ENCODE measurements at places on chromosomes 5 and 9. TPM values are rescaled to one million over a fixed set of nuclear protein-coding genes. Genes with fewer than 3 reads are reported as not detected.

GRCh38 chr9:83449983-83450382 lies 88.2 kb downstream of the FRMD3 start:
- DNase-seq: no peak

The ITGA2 gene
- 2.0 TPM for total RNA-seq

The KIF20A gene
- total RNA-seq: 78.9 TPM

- DNase-seq: no peak
Measured at GRCh38 chr5:159453209-159453608, 122.9 kb upstream of the IL12B start.

The PCDHA4 gene
- total RNA-seq: not detected

- DNase-seq: no peak
Measured at GRCh38 chr5:38433160-38433861, 123.1 kb downstream of the LIFR start.

- DNase-seq: no peak
Measured at GRCh38 chr9:94068257-94068656, 16.0 kb upstream of the PTPDC1 start.

The LHX6 gene
- 0.10 TPM for total RNA-seq

DNA sequence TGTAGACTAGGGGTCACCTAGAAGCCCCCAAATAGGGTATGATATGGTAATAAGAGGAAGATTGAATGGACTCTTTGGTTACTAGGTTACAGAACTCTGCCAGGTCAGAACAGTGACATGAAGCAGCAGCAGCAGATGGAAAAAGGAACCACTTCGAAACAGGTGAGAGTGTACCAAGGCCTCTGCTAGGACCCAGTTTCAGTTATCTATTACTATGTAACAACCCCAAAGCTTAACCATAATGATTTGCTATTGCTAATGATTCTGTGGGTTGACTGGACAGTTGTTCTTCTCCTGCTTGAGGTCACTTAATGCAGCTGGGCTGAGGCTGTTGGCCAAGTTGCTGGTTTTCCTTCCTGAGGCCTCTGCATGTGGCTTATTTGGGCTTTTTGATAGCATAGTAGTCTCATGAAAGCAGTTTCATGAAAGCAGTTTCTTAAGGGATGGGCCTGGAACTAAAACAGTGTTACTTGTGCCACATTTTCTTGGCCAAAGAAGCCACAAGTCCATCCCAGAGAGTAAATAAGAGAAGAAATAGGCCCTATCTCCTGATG lies 17.6 kb downstream of the C9orf43 start:
- no peak for DNase-seq

GRCh38 chr9:36136272-36136893 lies at the start of gene GLIPR2:
GLIPR2 (plus strand) TSS chr9:36136733; CDS start chr9:36136779, 46 bp downstream.
- DNase-seq: peak; percentile 80

DNA sequence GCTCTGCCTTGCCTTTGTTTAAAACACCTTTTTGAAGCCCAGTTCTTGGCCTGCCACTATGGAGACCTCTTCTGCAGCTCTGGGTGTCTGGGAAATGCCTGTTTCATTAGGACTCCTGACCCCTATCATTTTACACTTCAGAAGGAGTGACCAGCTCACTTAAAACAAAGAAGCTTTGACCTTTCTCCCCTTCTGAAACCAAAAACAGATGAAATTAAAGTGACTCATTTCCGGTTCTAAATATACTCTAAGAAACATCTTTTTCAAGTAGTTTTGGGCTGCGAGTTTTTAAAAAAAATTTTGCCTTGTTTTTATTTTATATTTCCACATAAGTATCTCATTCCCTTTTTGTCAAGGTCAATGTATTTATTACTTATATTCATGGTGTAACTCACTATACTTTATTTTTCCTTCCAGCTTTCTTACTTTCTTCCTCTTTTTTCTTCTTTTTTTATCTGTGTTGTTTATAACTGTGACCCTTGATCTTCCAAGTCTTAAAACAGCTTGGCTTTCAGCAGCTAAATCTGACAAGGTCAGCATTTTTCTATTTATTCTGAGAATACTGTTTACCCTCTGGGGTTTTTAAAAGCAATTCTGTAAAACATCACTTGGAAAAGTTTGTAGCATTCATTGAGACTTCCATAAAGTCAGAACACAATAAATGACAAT lies 672.9 kb downstream of the NR2F1-AS1 start:
- DNase-seq: no peak

DNA sequence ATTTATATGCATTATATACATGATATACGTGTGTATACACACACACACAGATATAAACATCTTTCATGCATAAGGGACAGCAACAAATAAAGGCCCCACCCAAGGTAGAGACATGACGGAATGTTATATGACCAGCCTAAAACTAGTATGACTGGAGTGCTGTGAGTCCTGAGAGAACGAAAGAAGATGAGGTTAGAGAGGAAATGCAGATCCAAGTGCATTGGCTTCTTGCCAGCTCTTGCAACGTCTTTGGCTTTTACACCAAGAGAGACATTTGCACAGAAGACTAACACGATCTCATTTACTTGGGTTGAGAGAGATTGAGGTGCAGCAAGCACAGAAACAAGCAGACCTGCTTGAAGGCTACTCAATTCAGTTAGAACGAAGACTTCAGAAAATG lies 23.0 kb downstream of the CDH10 start:
- DNase-seq: no peak

The CDH6 gene
- not detected for total RNA-seq

- peak; percentile 81 for DNase-seq
Measured at GRCh38 chr5:96336351-96336985, 96.6 kb downstream of the PCSK1 start.

GRCh38 chr5:150408231-150408943 lies 4.3 kb downstream of the CD74 start:
- no peak for DNase-seq

- DNase-seq: no peak
Measured at GRCh38 chr5:37841203-37841602, 1.4 kb upstream of the GDNF start.

DNA sequence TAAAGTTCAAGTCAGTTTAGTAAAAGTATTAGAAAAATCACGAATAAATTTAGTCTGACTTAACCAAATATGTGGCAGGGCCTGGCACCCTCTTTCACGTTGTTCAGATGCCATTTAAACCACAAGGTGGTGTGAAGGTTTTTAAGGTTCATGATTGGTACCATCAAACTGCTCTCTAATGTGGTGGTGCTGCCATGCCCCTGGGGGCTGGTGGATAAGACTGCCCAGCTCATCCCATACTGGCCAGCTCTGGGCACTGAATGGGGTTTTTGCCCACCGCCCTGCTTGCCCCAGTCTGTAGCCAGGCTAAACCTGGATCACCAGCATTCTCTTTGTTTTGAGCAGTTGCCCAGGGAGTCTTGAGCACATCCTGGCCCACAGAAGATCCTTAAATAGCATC lies 159.3 kb downstream of the GABBR2 start:
- no peak for DNase-seq

DNA sequence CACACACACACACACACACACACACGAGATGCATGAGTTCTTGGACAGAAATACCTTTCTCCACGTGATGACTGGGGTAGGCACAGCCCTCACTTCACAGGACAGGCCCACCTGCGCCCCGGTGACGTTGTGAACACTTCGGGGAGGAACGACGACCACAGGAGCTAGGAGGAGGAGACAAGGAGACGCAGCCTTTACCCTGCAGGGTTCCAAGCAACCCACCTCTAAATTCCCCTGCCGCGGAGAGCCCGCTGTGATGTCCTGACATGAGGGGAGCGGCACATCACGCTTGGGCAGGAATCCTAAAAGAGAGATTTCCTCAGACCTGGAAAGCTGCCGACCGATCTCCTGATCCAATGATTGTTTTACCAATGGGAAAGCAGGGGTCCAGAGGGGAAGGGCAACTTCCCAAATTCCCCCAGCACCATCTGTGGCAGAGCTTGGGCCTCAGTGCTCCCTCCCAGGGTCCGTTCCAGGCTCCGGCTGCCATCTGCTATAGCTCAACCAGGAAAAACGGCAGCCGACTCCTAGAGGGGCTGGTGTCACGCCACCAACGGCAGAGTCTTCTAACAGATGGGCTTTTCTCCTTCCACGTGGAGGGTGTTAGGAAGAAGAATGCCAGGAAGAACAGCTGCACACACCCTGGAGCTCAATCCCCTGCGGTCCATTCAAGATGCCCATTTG lies 10.1 kb downstream of the IGFBPL1 start:
- DNase-seq: no peak

DNA sequence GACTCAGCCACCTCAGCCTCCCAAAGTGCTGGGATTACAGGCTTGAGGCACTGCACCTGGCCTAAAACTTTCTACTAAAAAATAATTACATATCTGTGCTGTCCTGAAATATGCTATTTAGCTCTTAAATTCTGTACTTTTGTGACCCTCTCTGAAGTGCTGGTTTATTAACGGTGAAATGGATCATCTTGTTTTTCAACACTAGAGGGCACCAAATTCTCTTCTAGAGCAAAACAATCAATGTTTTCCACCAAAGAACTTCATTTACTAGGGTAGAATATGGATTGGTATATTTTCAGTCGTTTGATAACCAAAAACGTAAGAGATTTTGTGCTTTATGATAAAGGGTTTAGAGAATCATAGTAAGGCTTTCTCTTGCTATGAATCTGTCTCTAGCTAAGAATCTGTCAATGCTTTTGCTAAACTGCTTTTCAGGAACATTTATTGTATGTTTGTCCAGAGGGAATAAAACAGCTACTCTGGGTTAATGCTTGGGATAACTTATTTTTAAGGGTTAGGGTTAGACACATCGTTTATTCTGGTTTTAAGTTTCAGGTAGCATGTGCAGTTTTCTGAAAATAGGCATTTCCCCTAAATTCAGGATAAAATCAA lies 63.6 kb downstream of the RNF180 start:
- no peak for DNase-seq

GRCh38 chr5:161414037-161414436 lies 132.5 kb downstream of the GABRB2 start:
- DNase-seq: no peak

DNA sequence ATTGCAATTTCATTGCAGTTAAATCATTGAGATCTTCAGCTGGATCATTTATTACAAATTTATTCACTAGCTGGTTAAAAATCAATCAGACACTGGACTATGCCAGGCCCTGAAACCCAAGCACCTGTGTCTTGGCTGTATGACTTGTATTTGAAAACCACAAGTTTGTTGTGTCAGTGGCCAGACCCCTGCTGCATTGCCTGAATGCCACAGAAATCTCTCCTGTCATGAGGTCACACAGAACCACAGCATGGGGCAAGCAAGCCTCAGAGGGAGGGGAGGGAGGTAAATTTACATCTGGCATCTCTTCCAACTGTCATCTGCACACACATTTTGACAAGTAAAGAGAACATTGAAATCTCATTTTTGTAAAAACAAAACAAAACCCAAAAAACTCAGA lies 90.0 kb downstream of the ARRDC3 start:
- DNase-seq: no peak

GRCh38 chr5:139167952-139168720 lies 30.0 kb downstream of the SIL1 start:
- no peak for DNase-seq

DNA sequence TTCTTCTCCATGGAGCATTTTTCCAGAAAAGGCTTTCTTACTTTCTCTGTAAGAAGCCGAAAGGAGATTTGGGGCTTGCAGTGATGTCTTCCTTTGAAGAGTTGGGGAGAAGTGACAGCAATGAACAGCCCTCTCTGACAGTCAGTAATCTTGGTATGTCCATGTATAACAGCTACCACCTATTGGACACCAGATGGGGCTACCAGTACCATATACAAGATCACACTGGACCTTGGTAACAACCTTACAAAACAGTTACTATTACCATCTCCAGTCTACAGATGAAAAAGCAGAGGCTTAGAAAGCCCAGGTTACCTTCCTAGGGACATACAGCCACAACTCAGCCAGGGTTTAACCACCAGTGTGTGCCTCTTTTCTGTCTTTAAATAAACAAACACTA lies 272.7 kb upstream of the TRPC7 start:
- DNase-seq: no peak

The PCDHGB1 gene
- total RNA-seq: not detected

The RLN1 gene
- total RNA-seq: 0.95 TPM

DNA sequence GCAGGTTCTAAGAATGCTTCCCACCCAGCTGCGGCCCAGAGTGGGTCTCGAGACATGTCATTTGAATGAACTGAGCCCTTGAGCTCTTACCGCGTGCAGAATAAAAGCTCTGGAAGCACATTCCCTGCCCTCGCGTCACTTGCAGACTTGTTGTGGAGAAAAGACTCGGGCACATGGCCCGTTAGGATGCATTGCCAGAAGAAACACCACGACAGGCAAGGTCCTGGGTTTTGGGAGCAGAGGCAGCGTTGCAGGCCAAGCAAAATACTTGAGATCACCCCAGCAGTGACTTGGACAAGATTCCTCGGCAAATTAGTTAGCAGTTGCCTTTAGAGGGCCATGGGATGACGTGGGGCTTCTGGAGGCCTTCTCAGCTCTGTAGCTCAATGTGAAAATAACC lies 170.8 kb upstream of the MSX2 start:
- no peak for DNase-seq

DNA sequence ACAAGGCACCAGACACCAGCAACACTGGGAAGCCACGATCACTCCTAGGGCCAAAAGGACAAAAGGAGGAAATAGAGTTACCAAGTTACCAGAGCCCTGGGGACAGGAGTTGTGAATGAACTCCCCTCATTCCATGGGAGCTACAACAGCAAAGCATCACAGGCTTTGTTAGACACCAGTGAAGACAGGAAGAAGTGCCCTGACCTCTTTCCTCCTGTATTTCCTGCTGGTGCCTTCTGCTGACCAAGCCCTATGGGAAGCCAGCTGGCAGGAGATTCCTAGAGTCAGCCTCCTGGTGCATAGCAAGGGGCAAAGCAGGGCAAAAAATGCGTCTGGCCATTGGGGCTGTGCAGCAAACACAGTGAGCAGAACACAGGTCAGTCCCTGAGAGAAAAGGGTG lies 374.7 kb downstream of the ZSWIM6 start:
- DNase-seq: no peak

GRCh38 chr9:88537761-88538091 lies 2.7 kb downstream of the NXNL2 start:
- peak; percentile 58 for DNase-seq

The DBH gene
- total RNA-seq: not detected

DNA sequence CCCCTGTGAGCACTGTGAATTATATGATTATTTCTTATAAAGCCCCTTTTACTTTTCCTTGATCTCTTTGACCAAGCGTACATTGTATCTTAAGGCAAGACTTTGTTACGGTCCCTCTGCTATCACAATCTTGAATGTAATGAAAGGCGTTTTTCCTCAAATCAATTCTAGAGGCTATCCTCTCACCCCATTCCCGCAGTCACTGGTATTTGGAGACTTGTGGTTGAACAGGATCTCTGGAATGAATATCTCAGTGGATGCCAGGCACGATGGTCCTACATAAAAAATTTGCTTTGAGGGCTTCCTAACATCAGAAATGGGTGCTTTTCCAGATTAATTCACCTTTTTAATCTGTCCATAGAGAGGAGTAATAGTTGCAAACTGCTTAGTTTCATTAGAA lies 151.4 kb upstream of the PAPPA start:
- no peak for DNase-seq

The MYOZ3 gene
- total RNA-seq: 0.17 TPM

The GPR150 gene
- 0.64 TPM for total RNA-seq

GRCh38 chr9:1946526-1947283 lies 68.4 kb upstream of the SMARCA2 start:
- DNase-seq: no peak

- no peak for DNase-seq
Measured at GRCh38 chr9:16637911-16638310, 232.6 kb downstream of the BNC2 start.

The ASB6 gene
- total RNA-seq: 13.8 TPM

The ELOVL7 gene
- total RNA-seq: 0.31 TPM

The SURF2 gene
- 15.0 TPM for total RNA-seq

- DNase-seq: no peak
Measured at GRCh38 chr9:104568868-104569267, at the start of gene OR13C8. OR13C8 (plus strand) TSS chr9:104569168; CDS start chr9:104569168, 0 bp downstream.

- DNase-seq: peak; percentile 20
Measured at GRCh38 chr9:69496846-69497450, 171.9 kb downstream of the ENTREP1 start.
